Stimulated activated CD8-positive, alpha-beta memory T cell treated with anti-CD3 and anti-CD28 coated beads, Interleukin-7, amount 100 ng/mL, for 4 hours (primary cell): ENCODE measurements at places on chromosomes 11 and 22.

DNA sequence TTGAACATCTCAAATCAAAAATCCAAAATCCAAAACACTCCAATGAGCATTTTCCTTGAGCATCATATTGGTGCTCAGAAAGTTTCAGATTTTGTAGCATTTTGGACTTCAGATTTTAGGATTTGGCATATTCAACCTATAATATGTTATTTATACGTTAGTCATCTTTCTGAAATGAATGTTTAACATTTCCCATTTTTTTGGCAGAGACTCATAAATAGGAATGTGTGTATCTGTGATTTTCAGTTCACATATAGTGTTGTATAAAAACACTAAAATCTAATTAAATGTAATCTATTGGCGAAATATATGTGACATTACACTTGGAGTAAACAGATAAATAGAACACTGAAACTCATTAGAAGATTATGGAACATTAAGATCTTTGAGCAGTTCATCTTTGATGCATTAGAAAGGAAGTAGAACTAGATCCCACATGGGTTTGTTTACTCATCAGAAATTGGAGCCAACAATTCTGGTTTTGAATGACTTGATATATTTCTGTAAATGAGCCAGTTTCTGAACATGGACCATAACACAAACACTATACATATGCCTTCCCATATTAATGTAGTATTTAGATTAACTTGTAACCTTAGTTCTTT lies 153.1 kb downstream of the UVRAG start:
- no peak for DNase-seq

DNA sequence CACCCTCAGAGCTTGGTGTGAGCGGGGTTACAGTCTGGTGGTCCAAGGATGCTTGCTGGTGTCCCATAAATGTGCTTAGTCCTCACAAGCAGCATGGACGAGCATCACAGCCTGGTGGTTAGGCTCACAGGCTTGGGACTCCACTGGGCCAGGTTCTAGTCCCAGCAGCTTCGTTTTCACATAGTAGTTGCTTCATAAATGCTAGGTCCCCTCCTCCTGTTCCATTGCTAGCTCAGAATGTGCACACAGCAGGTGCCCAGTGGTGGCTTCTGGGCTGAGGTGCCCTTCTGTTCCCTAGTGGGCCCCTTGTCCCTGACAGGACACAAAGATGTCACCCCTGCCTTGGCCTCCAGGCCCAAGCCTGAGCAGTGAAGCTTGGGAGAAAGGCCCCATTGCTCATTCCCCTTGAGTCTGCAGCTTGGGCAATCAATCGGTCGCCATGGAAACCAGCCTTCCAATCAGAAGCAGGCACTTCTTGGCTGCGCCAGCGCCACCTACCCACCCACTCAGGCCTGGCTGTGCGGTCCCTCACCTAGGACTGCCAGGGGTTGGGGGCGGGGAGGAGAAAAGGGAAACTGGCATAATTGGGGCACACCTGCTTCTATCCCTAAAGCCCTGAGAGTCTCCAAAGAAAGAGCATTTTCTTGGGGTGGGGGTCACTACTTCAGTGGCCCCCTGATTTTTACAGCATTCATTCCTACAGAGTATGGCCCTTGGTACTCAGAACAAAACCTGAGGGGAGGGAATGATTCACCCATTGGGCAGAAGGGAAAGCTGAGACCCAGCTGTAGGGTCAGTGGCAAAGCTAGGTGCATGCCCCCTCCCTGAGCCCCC lies 48.1 kb downstream of the CYTH4 start:
- DNase-seq: no peak

DNA sequence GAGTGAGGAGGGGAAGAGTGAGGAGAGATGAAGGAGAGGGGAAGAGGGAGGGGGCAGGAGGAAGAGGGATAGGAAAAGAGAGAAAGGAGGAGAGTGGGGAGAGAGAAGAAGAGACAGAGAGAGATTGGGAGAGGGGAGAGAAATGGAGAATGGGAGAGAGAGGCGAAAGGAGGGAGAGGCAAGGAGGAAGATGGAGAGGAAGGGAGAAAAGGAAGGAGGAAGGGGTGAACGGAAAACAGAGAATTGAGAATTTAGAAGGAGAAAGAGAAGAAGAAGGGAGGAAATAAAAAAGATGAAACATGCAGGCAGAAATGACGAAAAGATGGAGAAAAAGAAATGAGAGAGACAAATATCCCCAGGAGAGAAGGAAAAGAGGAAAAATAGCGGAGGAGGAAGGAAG lies 502.8 kb downstream of the MN1 start:
- no peak for DNase-seq

- no peak for DNase-seq
These were observed 43.2 kb downstream of the CD82 start for GRCh38 chr11:44608651-44608990.

DNA sequence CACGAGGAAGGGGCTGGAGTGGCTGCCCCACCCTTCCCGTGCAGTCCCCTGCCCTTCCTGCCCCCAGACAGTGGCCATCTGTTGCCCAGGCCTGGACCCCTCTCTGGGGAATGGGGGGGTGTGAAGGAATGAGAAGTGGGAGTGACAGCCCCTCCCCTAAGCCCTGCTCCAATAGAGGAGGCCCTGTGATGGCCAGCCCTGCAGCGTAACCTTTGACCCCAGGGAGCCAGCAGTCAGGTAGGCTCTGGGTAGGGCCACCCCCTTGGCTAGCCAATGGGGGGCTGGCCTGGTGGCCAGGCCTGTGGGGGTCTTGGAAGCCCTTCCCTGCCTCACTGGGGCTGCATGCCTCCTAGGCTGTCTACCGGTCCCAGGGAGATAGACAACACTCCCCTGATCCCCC lies 6.6 kb downstream of the FLRT1 start:
- no peak for DNase-seq

DNA sequence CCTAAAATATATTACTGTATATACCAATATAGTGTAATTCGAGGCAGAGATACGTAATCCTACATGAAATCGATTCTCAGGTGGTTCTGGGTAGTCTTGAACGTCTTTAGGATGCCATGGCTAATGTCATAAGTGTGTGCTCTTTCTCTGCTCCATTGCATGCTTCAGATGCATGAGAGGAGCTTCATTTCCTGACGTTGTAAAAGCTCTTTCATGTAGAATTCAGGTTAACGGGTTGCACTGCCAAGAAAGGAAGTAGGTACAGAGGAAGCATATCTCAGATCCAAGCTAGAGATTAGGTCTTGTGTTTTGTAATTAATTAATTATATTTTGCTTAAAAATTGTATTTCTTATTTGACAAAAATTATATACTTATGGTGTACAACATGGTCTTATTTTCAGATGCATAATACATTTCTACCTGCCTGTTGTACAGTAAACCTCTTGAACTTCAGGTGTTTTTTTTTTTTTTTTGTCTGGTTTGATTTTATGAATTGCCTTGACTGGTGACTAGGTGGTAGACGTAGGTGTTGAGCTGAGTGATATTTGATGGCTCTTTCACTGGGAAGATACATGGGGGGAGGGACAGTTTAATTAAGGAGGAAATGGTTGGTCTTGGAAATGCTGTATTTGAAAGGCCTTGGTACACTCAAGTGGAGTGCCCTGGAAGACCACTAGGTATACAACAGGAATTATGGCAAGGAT lies 9.3 kb downstream of the NUP50 start:
- no peak for DNase-seq

GRCh38 chr11:1843098-1843473 lies 4.3 kb downstream of the TNNI2 start:
- DNase-seq: no peak
